ENCODE measurements at places on chromosomes 5 and 9.

DNA sequence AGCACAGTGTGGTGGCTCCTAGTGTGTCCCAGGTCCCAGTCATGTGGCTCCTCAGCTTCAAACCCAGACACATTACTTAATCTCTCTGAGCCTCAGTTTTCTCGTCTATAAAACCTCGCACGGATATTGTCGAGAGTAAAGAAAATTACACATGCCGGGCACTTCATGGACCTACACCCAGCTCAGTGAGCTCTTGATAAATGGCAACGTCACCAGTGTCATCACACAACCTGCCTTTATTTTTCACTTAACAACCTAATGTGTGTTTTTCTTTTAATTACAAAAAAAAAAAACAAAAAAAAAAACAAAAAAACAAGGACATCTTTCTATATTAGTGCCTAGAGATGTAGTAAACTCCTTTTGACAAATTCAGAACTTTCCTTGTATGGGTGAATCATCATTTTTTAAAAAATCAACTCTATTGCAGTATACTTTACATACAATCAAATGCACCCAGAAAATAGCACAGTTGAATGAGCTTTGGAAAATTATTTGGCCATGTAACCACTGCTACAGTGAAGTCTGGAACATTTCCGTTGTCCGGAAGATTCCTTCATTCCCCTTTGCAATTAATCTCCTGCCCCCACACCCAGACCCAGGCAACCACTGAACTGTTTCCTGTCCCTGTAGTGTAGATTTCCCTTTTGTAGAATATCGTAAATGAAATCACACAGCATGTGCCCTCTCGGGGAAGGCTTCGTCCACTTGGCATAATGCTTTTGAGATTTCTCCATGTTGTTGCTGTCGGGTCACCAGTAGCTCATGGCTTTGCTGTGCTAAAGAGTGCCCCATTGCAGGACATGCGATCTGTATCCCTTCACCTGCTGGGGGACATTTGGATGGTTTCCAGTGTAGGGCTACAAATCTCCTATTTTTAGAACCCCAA, 100.4 kb upstream of the LARP1 start:
- DNase-seq = no peak

DNA sequence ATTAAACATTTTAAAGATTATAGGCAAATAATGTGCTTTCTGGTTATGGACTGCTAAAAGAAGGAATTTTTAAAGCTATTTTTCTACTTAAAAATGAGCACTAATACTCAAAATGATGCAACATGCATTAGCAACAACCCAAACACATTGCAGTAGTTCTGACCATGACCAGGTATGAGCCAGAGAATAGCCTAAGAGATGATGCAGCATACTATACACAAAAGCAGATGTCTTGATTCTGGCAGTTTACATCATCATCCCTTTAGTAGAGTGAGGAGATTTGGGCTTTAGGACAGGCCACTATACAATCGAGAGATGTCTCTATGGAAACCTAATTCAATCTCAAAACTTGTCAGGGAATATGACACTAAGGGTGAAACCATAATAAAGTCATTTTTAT, 307.1 kb downstream of the PRR16 start:
- DNase-seq = no peak

- DNase-seq = no peak
Observed at GRCh38 chr5:72587661-72588308, 80.6 kb upstream of the ZNF366 start.

GRCh38 chr5:54828151-54828550, 157.2 kb downstream of the ESM1 start:
- peak; percentile 0 for DNase-seq

DNA sequence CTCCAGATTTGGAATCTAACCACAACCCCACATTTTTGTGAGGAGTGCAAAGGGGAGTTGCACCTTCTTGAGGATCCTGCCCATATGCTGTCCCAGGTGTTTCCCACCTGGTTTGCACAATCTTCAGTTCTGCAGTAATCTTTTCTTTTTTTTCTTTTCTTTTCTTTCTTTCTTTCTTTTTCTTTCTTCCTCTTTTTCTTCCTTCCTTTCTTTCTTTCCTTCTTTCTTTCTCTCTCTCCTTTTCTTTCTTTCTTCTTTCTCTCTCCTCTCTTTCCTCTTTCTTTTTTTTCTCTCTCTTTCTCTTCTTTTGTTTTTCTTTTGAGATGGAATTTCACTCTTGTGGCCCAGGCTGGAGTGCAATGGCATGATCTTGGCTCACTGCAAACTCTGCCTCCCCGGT, 90.0 kb upstream of the FANCC start:
- no peak for DNase-seq

GRCh38 chr9:126058591-126058990, 268.0 kb upstream of the MVB12B start:
- peak; percentile 91 for DNase-seq

DNA sequence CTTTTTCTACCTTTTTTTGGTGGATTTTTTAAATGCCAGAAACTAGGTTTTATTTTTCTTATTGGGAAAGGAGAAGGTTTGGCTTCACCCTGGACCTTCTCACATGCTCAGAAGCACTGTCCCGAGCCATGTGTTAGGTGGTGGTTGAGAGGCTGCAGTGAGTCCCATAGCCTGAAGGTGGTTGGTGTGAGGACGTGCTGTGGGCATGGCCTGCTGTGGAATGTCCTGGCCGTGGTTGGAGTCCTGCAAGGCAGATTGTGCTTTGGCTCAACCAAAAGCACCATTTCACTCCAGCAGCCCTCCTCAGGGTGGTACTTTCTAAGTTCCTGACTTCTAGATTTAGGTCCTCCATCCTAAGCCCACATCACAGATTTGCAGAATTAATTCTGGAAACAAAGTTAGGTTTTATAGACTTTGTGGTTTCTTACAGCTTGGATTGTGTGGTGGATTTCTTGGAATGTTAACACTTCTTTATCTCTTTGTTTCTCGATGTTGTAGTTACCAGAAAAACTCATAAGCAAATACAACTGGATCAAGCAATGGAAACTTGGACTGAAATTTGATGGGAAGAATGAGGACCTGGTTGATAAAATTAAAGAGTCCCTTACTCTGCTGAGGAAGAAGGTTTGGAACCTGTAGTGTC, 22.6 kb downstream of the OTULIN start:
- DNase-seq = no peak

DNA sequence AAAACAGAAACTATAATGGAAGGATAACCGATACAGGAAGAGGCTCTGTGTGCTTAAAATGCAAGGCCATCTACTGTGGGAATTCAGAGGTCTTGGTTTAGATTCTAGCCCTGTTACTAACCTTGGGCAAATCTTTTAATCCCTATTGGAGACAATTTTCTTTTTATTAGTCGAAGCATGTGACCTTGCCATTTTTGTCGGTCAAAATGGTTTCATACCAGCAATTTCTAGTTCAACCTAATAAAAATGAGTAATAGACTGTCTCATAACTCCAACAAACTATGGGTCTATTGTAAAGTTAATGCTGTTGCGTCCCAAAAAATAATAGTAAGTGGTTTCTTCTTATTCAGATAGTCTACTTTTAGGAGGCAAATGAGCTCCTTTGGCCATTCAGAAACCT, 38.4 kb downstream of the PRR16 start:
- no peak for DNase-seq

GRCh38 chr5:56910210-56910965, 992 bp downstream of the SETD9 start:
- no peak for DNase-seq

- DNase-seq = no peak
Observed at GRCh38 chr9:13597427-13597826, 317.9 kb upstream of the MPDZ start.
